ENCODE measurements at places on chromosomes 1 and 21. TPM values are rescaled to one million over a fixed set of nuclear protein-coding genes. Genes with fewer than 3 reads are reported as not detected.

The NPPB gene
- total RNA-seq, result not detected

The XCL2 gene
- total RNA-seq, result 1.5 TPM

DNA sequence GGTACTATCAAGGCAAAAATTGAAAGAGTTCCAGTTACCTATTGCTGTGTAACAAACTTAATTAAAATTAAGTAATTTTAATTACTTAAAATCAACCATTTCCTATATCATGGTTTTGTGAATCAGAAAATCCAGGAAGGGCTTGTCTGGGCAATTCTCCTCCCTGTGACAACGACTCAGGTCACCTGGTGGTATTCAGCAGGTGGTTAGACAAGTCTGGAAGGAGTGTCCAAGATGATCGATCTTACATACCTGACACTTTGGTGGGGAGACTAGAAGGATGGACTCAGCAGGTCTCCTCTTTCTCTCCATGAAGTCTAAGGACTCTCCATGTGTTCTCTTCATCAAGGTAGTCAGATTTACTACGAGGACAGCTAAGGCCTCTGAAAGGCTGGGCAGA is 22.9 kb downstream of the SERPINC1 start:
- no peak overlapping the region for H3K27ac ChIP-seq
- H3K27me3 ChIP-seq, result no peaks in the 10 kb centered on the region
- H3K4me3 ChIP-seq, result no peak overlapping the region
- H3K4me1 ChIP-seq, result no peaks in the 10 kb centered on the region
- no peaks in the 10 kb centered on the region for H3K36me3 ChIP-seq

GRCh38 chr1:6126521-6127067 is 53.5 kb downstream of the CHD5 start:
- no peaks in the 10 kb centered on the region for H3K36me3 ChIP-seq
- no peaks in the 10 kb centered on the region for H3K4me1 ChIP-seq
- no peak overlapping the region for H3K27ac ChIP-seq
- no peak for DNase-seq
- no peaks in the 10 kb centered on the region for H3K27me3 ChIP-seq

DNA sequence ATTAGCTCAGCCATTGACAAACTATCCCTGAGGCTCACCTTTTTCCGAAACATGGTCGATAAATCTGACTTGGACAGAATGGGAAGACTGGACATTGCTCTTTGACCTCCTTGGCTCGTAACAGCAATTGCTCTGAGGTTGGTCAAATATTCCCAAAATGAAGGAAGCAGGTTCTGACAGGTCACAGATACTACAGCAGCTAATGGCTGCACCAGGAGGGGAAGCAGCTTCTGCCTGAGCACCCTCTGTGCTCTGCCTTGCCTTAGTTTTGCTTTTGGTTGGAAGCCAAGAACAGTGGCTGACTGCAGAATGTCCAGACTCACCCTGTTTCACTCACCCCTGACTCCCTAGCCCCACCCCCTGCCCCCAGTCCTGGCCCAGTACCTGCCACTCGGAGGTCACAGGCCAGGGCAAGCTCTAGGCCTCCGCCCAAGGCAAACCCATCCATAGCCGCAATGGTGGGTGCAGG is 15.4 kb downstream of the ECHDC2 start:
- H3K36me3 ChIP-seq, result peaks cover 10% of the 10 kb centered on the region
- H3K27ac ChIP-seq, result peak overlapping the region; percentile 90
- peaks cover 21% of the 10 kb centered on the region for H3K4me1 ChIP-seq
- H3K4me3 ChIP-seq, result no peak overlapping the region
- H3K27me3 ChIP-seq, result no peaks in the 10 kb centered on the region

DNA sequence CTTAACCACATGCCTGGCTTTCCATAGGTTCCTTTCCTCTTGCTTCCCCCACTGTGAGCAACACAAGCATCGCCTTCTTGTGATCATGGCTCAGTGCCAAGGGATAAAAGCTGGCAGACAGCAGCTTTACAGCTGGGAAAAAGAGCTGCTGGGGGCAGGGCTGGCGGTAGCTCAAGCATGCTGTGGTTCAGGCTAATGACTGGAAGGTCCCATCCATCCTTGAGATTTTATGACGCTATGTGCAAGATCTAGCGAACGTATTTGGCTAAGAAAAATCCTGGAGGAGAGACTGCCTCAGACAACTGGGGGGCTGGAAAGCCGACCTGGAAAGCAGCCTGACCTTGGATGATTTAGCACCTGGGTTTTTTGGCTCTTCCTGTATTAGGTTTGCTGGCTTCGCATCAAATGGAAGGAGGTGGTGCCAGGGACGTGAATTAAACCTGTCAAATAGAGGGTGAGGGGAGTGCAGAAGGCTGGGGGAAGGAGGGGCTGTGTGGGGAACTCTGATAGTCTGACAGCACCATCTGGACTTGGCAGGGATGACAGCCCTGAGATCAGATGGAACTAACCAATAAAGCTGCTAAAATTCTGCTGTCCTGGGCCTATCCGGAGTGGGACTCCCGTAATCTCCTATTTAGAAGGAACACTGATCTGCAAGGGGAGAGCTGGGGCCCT is 34.8 kb downstream of the ZMYND12 start:
- H3K36me3 ChIP-seq, result no peaks in the 10 kb centered on the region
- no peak overlapping the region for H3K27ac ChIP-seq
- peaks cover 9% of the 10 kb centered on the region for H3K4me1 ChIP-seq
- no peak overlapping the region for H3K4me3 ChIP-seq

DNA sequence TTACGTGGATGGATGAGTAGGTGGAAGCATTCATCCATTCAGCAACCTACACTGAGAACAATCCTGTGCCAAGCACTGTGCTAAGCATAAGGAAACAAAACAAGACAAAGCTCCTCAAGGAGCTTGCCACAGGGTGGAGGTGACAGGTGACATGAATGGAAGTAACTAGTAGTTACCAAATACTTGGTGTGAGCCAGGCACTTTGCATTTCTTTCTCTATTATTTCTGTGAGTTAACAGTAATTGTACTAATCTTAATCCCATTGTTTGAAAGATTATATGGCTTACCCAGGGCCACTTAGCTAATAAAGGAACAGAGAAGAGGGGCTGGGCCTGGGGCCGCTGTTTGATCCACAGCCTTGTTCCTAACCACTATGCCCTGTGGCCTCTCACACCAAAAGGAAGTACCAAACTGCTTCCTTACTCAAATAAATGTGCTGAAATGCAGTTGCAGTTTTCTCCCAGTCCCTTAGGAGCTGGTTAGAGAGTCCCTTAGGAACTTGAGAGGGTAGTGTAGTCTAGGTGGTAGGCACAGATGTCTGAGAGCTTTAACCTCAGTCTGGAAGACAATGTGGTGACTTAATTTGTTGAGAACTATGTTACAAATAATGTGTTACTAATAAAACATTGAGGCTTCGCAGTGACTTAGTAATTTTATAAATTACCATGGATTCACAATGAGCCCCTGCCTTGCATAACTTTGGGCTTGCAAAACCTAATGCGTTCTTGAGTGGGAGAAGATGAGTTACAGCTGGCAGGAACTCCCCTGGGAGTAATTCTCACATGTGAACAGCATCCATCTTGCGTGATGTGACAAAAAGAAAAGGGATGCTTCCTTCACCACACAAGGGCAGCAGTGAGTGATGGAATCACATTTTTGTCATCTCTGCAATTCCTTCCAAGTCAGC is 69.8 kb downstream of the MPZL1 start:
- H3K36me3 ChIP-seq, result peaks cover 30% of the 10 kb centered on the region
- H3K4me1 ChIP-seq, result peaks cover 22% of the 10 kb centered on the region
- peak; percentile 69 for DNase-seq
- peak overlapping the region; percentile 3 for H3K27ac ChIP-seq
- H3K4me3 ChIP-seq, result no peak overlapping the region
- H3K27me3 ChIP-seq, result no peaks in the 10 kb centered on the region

DNA sequence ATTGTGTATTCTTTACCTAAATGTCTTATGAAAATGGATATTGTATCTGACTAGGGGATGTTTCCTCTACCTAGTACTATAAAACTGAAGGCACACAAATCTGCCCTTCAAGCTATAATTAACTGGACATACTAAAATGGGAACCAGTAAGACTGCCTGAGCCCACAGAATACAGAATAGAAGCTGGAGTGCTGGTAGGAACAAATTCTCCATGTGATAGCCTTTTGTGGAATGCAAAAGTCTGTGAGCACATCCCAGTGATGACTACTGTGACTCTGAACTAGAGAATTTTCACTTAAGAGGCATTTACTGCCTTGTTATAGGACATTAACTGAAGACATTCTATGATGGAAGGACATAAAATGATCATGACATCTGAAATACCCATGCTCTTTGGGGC is 30.3 kb downstream of the KIFAP3 start:
- no peaks in the 10 kb centered on the region for H3K27me3 ChIP-seq
- peaks cover 8% of the 10 kb centered on the region for H3K36me3 ChIP-seq
- H3K27ac ChIP-seq, result no peak overlapping the region
- DNase-seq, result no peak
- H3K4me1 ChIP-seq, result no peaks in the 10 kb centered on the region

GRCh38 chr1:203742436-203742835 is 22.5 kb upstream of the LAX1 start:
- no peaks in the 10 kb centered on the region for H3K27me3 ChIP-seq
- no peaks in the 10 kb centered on the region for H3K4me1 ChIP-seq
- DNase-seq, result no peak
- H3K27ac ChIP-seq, result no peak overlapping the region

- no peaks in the 10 kb centered on the region for H3K4me1 ChIP-seq
- no peak overlapping the region for H3K4me3 ChIP-seq
- H3K27me3 ChIP-seq, result peaks cover 5% of the 10 kb centered on the region
- DNase-seq, result no peak
Observed at GRCh38 chr1:245416781-245417180, 262.0 kb downstream of the KIF26B start.

GRCh38 chr1:173175514-173176145 is 31.5 kb downstream of the TNFSF4 start:
- no peaks in the 10 kb centered on the region for H3K36me3 ChIP-seq
- no peak overlapping the region for H3K4me3 ChIP-seq
- no peak for DNase-seq
- H3K27me3 ChIP-seq, result no peaks in the 10 kb centered on the region
- H3K27ac ChIP-seq, result no peak overlapping the region
- no peaks in the 10 kb centered on the region for H3K4me1 ChIP-seq

DNA sequence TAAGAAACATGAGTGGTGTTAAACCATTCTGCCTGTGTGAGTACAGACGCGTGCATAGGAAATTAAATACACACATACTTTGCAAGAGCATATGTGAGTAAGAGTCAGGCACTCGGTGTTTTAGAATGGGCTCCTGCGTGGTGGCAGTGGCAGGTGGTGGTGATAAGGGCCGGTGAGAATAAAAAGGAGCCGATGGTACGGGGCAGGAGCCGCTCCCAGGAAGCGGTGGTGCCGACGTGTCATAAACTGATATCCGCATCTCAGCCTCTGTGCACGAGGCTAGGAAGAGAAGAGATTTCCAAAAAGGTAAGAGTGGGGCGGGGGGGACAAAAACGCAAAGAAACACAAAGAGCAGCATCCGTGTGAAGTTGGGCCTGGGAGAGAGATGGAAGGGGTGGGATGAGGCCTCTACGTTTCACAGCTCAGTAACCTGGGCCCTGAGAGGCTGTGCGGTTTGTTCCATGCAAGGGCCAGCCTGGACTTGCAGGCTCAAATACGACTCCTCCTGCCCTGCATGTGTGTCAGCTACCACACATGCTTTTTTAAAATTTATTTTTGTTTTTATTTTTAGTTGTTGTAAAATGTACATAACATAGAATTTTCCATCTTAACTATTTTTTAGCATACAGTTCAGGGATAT is 127.7 kb upstream of the COL6A1 start:
- DNase-seq, result no peak
- no peak overlapping the region for H3K27ac ChIP-seq
- no peak overlapping the region for H3K4me3 ChIP-seq
- H3K4me1 ChIP-seq, result no peaks in the 10 kb centered on the region

GRCh38 chr1:160207771-160208556 is 2.8 kb downstream of the PEA15 start:
- no peaks in the 10 kb centered on the region for H3K36me3 ChIP-seq
- no peak overlapping the region for H3K4me3 ChIP-seq
- H3K27me3 ChIP-seq, result no peaks in the 10 kb centered on the region

DNA sequence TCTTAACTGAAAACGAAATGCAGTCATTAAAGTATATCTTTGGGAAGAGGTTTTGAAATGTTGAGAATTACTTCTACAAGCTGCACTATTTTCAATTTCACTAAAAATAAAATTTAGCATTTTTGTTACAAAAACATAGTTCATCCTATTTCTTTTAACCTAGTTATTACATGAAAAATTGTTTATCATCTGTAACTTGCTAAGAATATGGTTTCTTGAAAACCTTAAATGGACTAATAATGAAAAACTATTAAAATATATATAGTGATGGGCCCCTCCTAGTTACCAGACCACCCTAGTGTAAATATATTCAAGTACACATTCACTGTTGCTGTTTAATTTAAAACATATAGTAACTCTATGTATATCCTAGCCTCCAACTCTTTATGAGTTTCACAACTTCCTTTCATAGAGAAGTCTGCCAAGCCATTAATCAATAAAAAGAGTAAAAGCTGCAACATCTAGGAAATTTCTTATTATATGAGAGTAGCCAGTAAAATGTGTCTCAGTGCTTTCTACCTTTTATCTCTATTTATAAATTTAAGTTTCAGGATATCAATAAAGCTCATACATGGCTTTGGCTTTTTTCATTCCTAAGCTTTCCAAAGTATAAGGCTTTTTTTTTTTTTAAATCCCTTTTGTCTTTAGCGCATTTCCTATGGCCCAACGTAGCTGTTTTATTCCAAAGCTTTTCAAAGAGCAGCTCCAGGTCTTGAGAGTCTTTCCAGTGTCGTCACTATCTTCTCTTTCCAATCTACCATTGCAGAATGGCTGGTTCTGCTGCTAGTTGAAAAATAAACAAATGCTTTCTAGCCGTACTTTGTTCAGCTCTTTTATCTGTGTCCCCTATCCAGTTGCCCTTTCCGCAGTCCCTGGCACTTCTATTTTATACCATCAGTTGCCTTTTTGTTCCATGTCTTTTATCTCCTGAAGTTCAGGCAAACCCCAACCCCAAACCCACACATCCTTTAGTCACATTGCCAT is 6.5 kb downstream of the IRF2BP2 start:
- H3K4me1 ChIP-seq, result peaks cover 82% of the 10 kb centered on the region
- H3K36me3 ChIP-seq, result peaks cover 16% of the 10 kb centered on the region
- H3K27ac ChIP-seq, result peak overlapping the region; percentile 98

DNA sequence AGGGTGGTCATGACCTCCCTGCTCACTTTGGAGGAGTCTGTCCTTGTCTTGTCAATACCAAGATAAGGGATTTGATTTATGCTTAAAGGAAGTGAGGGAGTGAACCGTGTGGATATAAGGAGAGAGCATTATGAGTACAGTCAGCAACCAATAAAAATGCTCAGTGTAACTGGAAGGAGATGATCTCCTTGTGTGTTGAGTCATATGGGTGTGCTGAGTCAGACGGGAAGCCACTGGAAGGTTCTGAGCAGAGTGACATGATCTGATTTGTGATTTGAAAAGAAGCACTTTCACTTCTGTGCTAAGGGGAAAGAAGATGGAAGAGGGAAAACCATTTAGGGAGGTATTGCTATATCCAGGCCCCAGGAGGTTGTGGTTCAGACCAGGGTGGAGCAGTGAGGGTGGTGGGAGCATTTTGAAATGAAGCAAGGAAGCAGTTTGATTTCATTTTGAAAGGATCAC is 2.5 kb upstream of the BCL10 start:
- H3K27me3 ChIP-seq, result no peaks in the 10 kb centered on the region
- peaks cover 16% of the 10 kb centered on the region for H3K4me1 ChIP-seq
- H3K4me3 ChIP-seq, result no peak overlapping the region
- DNase-seq, result no peak

Measured in gastrocnemius medialis (tissue), 4 donors.